CD4-positive, alpha-beta T cell treated with Interleukin-12 subunit alpha and Interleukin-12 subunit beta, for 1 hour (primary cell): ENCODE measurements at places on chromosomes 3 and 15.

DNA sequence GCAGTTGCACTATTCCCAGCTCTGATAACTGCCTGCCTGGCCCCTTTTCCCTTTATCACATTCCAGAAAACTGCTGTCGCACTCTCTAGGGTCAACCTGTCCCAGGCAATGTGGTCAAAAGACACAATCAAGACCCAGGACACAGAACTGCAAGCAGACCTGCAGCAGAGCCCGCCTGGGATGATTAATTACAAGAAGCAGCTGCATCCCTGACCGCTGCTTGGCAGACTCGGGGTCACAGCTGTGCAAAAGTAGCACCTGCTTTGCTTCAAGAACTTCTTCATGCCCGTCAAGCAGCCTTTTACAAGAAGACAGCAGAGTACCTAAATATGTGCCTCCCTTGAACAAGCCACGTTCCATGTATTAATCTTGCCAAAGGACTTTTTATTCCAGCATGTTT lies 120.0 kb upstream of the ST8SIA2 start:
- DNase-seq = no peak

GRCh38 chr3:172355836-172356235 lies 92.4 kb downstream of the GHSR start:
- DNase-seq = no peak

GRCh38 chr3:126202680-126203079 lies 22.3 kb upstream of the ALDH1L1 start:
- DNase-seq = no peak

GRCh38 chr3:171846597-171846996 lies 3.4 kb downstream of the TMEM212 start:
- no peak for DNase-seq

DNA sequence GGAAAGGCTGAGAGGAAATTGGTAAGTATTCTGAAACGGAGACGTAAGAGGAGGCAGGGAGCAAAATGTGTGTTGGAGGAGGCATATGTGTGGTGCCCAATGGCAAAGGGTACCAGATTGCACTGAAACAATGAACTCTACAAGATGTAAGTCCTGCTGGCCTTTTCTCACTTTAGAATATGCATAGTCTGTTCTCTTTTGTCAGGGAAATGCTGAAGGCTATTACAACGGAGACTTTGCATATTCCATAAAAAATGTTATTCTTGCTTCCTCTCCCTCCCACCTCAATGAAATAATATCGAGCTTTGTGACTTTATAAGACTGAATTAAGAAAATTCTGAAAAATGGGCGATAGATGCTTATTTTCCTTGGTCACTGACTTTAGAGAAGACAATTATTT lies 85.9 kb downstream of the PEX5L start:
- no peak for DNase-seq

DNA sequence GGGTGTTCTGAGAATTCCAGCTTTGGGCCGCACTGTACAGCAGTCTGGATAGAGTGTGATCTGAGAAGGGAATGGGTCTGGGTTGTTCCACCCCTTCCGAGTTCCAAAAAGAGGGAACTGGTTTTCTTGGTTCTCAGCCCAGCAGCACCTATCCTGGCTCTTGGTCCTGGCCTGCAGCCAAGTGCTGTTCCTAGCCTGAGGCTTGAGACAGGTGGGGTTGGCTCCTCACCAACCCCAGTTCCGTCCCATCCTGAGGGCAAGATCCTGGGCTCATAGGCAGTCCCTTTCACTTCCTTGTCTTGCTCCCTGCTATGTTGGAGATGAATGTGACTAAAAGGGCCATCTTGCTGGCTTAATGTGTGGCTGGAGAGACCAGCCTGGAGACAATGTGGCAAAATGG lies 15.2 kb downstream of the IVD start:
- no peak for DNase-seq

GRCh38 chr3:69842351-69842750 lies 103.1 kb downstream of the MITF start:
- DNase-seq = no peak

DNA sequence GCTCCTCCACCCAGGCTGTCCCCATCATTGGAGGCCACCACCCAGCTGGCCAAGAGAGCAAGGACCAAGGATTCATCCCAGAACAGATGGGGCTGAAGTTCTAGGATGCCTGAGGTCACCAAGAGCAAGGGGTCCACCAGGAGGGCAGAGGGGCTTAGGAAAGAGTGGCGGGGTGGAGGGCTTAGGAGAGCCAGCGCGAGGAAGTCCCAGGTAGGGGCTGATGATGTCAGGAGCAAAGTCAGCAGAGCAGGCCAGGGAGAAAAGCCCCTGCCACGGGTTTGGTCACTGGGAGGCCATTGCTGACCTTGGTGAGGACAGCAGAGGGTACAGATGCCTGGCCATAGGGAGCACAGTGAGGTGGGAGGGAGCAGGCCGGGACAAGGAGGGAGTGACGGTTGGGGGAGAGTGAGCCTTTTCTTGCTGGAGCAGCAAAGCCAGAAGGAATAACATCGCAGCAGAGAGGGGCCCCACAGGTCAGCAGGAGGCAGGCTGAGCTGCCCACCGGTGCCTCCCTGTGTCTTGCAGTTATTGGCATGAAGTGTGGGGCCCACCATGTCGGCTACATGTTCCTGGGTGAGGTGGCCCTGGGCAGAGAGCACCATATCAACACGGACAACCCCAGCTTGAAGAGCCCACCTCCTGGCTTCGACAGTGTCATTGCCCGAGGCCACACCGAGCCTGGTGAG lies 5.2 kb downstream of the PARP3 start:
- DNase-seq = no peak

DNA sequence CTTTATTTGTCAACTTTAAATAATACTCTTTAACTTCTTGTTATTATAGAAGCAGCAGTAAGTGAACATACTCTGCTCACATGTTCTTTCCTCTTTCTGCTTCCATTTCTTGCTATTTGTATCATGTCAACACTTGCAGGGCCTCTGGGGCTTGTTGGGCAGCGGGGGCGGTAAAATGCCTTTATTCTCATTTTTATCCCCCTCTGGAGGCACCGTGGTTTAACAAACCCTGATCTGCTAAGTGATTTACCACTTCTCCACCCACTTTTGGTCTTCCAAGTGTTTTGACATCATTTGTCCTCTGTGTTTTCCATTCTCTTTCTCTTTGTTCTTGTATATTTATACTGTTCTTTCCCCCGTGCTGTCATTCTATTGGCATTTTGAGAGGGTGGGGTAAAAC lies 33.9 kb downstream of the SCN10A start:
- DNase-seq = no peak

- DNase-seq = no peak
Observed at GRCh38 chr15:29438703-29439055, 169.1 kb upstream of the NSMCE3 start.

- DNase-seq = no peak
Observed at GRCh38 chr15:59998305-59998949, 5.7 kb upstream of the FOXB1 start.

- no peak for DNase-seq
Observed at GRCh38 chr15:68567345-68567744, 11.4 kb upstream of the CORO2B start.

GRCh38 chr15:55197719-55198118 lies 978 bp upstream of the RSL24D1 start:
- DNase-seq = no peak

GRCh38 chr3:13262493-13263211 lies 157.5 kb downstream of the NUP210 start:
- no peak for DNase-seq

- DNase-seq = no peak
Observed at GRCh38 chr3:156576051-156576450, 21.1 kb upstream of the SSR3 start.

DNA sequence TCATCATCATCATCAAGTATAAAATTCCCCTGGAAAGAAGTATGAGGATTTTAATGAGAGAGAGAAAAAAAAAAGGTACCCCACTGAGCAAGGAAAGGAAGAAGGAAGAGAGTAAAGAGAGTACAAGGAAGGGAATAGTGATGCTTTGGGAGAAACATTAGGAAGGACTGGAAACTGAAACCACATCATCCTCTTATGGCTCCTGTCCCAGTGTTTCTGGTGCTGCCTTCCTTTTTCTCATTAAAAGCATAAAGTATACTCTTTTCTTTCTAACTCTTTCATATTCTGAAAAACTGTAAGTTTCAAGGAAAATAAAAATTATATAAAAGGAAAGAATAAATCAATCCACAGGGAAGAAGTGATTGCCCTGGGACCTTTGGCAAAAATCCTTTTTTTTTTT lies 616.4 kb upstream of the CBLB start:
- DNase-seq = no peak

DNA sequence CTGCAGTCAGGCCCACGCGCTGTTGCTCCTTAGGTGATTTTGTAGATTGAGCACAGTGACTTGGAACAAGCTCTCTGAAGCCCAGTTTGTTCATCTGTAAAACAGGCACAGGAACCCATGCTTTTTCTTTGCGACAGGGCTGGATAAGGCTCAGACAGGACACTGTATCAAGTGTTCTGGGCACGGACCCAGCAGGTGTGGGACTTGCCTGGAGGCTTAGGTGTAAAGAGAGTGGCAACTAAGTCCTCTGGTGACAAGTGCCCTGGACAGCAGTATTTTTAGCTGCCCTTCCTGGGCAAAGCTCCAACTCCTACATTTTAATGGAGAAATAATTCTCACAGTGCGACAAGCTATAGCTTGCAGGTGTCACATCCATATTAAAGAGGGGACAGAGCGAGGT lies 32.2 kb downstream of the CD276 start:
- no peak for DNase-seq

- no peak for DNase-seq
Observed at GRCh38 chr3:106728315-106729098, 648.7 kb upstream of the CCDC54 start.

GRCh38 chr3:45910892-45911291 lies 24.5 kb downstream of the CCR9 start:
- DNase-seq = no peak

- DNase-seq = no peak
Observed at GRCh38 chr15:77326366-77326765, 93.5 kb downstream of the PEAK1 start.

DNA sequence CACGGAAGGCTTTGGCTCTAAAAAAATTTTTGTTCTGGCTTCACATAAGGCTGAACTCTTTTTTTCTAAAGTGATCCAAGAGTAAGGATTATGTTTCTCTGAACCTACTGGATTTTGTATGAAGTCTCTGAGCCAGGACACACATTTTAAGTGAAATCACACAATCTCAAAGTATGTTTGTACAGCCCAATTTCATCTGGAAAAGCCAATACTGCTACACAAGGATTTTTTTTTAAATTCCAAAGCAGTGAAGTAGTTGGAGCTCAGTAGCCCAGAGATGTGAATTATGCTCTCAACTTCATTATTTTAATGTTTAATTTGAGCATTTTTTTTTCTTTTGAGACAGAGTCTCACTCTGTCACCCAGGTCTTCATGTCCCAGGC lies 243.9 kb downstream of the FAM43A start:
- no peak for DNase-seq

DNA sequence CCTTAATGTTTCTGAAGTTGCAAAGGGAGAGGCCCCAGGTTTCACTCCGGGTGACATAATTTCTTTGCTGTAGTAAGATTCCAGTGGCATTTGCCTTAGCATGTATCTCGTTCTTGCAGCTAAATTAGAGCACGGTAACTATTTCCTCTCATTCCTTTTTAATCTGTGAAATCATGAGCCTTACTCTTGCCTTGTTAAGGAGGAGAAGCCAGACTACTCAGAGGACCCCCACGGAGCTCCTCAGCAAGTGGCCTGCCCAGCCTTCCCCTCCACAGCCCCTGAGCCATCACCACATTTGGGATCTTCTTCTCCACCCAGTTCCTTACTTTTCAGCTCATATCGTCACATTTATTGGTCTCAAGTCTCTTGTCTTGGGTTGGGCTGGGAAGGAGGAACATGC lies 54.2 kb downstream of the ABHD2 start:
- DNase-seq = no peak

- DNase-seq = no peak
Observed at GRCh38 chr15:87846746-87847145, 409.8 kb downstream of the NTRK3 start.
